ENCODE measurements at places on chromosomes 3 and 15. TPM values are rescaled to one million over a fixed set of nuclear protein-coding genes. Genes with fewer than 3 reads are reported as not detected.
A peak's percentile ranks its signal among the peaks of the same experiment; 100 is the strongest.

DNA sequence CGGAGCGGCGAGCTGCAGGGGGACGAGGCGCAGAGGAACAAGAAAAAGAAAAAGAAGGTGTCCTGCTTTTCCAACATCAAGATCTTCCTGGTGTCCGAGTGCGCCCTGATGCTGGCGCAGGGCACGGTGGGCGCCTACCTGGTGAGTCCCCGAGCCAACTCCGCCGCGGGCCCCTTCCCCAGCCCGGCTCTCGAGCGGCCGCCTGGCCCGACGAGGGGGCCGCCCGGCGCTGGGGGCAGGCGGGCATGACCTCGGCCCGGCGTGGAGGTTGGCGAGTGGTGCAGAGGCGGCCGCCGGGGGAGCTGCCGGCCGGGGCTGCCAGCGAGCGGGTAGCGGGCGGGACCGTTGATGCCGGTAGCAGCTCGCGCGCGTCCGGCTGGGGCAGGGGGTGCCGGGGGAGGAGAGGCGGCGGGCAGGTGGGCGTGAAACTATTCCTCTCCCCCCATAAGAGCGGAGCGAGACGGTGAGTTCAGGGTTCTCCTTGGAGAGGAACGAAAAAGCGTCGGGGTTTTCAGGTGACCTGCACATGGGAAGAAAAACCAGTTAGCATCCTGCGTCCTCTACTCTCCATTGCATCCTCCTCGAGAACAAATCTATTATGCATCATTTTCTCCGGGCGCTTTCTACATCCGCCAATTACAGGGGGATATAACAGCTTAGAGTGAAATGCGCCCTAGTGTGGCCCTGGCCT is 585 bp downstream of the SLCO3A1 start:
- peaks cover 41% of the 10 kb centered on the region for H3K4me1 ChIP-seq
- peaks cover 4% of the 10 kb centered on the region for H3K36me3 ChIP-seq
- H3K27me3 ChIP-seq = peaks cover 21% of the 10 kb centered on the region

DNA sequence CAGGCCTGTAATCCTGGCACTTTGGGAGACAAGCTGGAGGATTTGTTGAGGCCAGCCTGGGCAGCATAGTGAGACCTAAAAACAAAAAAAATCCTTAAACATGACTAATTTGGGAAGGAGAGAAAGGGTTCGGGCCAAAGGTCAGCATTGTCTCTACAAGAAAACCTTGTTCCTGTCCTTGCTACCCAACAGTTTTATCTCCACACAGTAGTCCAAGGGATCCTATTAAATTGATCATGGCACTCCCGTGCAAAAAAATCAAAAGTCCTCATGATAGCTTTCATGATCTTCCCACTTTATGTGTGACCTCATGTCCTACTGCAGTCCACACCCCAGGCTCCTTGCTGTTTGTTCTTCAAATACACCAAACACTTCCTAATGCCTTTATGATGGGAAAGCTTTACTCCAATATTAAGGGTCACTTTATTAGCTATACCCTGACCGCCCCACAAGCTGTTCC is 4.2 kb downstream of the RPL15 start:
- H3K27me3 ChIP-seq = no peaks in the 10 kb centered on the region
- DNase-seq = no peak
- H3K36me3 ChIP-seq = peaks cover 40% of the 10 kb centered on the region
- peaks cover 21% of the 10 kb centered on the region for H3K4me1 ChIP-seq

Gene HTR3D
- not detected for total RNA-seq

GRCh38 chr15:57432141-57432741 is 55.9 kb downstream of the CGNL1 start:
- H3K4me3 ChIP-seq = no peak overlapping the region
- no peak for DNase-seq
- no peaks in the 10 kb centered on the region for H3K36me3 ChIP-seq
- H3K27ac ChIP-seq = peak overlapping the region; percentile 33
- H3K4me1 ChIP-seq = peaks cover 30% of the 10 kb centered on the region

DNA sequence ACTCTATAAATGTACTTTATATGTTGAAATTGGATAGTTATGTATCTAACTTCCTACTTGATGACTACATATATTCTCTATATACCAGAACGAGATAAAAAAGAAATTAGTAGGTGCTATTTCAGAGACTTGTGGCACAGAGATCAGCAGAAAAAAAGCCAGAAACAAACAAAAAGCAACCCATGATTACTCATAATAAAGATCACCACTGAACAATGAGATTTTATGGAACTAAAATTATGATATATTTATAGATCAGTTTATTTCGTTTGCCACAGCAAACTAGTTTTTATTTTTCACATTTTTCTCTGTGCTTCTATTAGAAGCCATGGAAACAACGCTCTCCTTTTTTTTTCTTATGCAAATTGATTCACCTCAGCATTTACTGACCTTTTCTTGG is 15.1 kb upstream of the PROK2 start:
- no peaks in the 10 kb centered on the region for H3K36me3 ChIP-seq
- H3K27ac ChIP-seq = no peak overlapping the region
- no peak for DNase-seq
- H3K27me3 ChIP-seq = peaks cover 28% of the 10 kb centered on the region

- H3K27me3 ChIP-seq = no peaks in the 10 kb centered on the region
- no peak overlapping the region for H3K4me3 ChIP-seq
- H3K36me3 ChIP-seq = no peaks in the 10 kb centered on the region
- H3K4me1 ChIP-seq = no peaks in the 10 kb centered on the region
Observed at GRCh38 chr3:76352051-76352450, 566.7 kb upstream of the ZNF717 start.

Gene PHLDB2
- total RNA-seq = 43.5 TPM

- H3K4me3 ChIP-seq = peak overlapping the region; percentile 81
- peaks cover 79% of the 10 kb centered on the region for H3K27me3 ChIP-seq
- no peaks in the 10 kb centered on the region for H3K36me3 ChIP-seq
- no peak for DNase-seq
Observed at GRCh38 chr3:186825872-186826409, 16.6 kb upstream of the ADIPOQ start.

DNA sequence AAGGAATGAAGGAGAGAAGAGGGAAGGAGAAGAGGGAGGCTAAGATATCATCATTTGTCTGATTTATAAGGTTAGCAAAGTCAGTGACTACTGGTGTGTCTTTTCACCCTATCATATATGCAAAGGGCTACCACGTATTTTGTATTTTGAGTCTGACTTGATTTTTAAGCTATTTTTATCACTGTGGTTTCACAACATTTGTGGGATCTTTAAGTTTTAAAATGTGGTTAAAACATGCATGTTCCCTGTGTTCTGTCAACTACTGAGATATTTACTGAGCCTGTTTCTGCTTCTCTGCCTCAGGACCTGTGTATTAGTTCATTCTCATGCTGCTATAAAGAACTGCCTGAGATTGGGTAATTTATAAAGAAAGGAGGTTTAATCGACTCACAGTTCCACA is 22.5 kb upstream of the SPTSSB start:
- H3K4me1 ChIP-seq = peaks cover 11% of the 10 kb centered on the region
- no peak overlapping the region for H3K27ac ChIP-seq
- no peak overlapping the region for H3K4me3 ChIP-seq

GRCh38 chr3:120767106-120767505 is 24.6 kb downstream of the GTF2E1 start:
- no peaks in the 10 kb centered on the region for H3K27me3 ChIP-seq
- DNase-seq = no peak
- no peak overlapping the region for H3K27ac ChIP-seq
- peaks cover 5% of the 10 kb centered on the region for H3K36me3 ChIP-seq
- no peak overlapping the region for H3K4me3 ChIP-seq

Gene BFSP2
- not detected for total RNA-seq

Gene CYP1A1
- 410 TPM for total RNA-seq

- peaks cover 9% of the 10 kb centered on the region for H3K4me1 ChIP-seq
- no peaks in the 10 kb centered on the region for H3K27me3 ChIP-seq
- peaks cover 3% of the 10 kb centered on the region for H3K36me3 ChIP-seq
- H3K4me3 ChIP-seq = no peak overlapping the region
- DNase-seq = no peak
Observed at GRCh38 chr3:65864357-65864904, 174.3 kb downstream of the MAGI1 start.

- no peak for DNase-seq
- H3K27me3 ChIP-seq = peaks cover 4% of the 10 kb centered on the region
- H3K27ac ChIP-seq = no peak overlapping the region
- H3K36me3 ChIP-seq = no peaks in the 10 kb centered on the region
- no peaks in the 10 kb centered on the region for H3K4me1 ChIP-seq
- H3K4me3 ChIP-seq = no peak overlapping the region
Observed at GRCh38 chr3:22704571-22705354, 498.4 kb upstream of the UBE2E2 start.

- no peak overlapping the region for H3K27ac ChIP-seq
- peaks cover 4% of the 10 kb centered on the region for H3K4me1 ChIP-seq
- peaks cover 41% of the 10 kb centered on the region for H3K27me3 ChIP-seq
- H3K36me3 ChIP-seq = no peaks in the 10 kb centered on the region
Observed at GRCh38 chr15:87213626-87214025, 1042.9 kb downstream of the NTRK3 start.

Gene CD200
- total RNA-seq = 11.9 TPM

- H3K4me1 ChIP-seq = peaks cover 26% of the 10 kb centered on the region
- H3K36me3 ChIP-seq = no peaks in the 10 kb centered on the region
- no peak overlapping the region for H3K27ac ChIP-seq
- H3K4me3 ChIP-seq = no peak overlapping the region
Observed at GRCh38 chr3:193129607-193130006, 111.4 kb upstream of the PLAAT1 start.

GRCh38 chr3:70742081-70742480 is 429.6 kb upstream of the MDFIC2 start:
- H3K27me3 ChIP-seq = no peaks in the 10 kb centered on the region
- no peak overlapping the region for H3K4me3 ChIP-seq
- H3K4me1 ChIP-seq = peaks cover 10% of the 10 kb centered on the region
- no peak overlapping the region for H3K27ac ChIP-seq

Gene GRAMD2A
- total RNA-seq = 6.0 TPM

DNA sequence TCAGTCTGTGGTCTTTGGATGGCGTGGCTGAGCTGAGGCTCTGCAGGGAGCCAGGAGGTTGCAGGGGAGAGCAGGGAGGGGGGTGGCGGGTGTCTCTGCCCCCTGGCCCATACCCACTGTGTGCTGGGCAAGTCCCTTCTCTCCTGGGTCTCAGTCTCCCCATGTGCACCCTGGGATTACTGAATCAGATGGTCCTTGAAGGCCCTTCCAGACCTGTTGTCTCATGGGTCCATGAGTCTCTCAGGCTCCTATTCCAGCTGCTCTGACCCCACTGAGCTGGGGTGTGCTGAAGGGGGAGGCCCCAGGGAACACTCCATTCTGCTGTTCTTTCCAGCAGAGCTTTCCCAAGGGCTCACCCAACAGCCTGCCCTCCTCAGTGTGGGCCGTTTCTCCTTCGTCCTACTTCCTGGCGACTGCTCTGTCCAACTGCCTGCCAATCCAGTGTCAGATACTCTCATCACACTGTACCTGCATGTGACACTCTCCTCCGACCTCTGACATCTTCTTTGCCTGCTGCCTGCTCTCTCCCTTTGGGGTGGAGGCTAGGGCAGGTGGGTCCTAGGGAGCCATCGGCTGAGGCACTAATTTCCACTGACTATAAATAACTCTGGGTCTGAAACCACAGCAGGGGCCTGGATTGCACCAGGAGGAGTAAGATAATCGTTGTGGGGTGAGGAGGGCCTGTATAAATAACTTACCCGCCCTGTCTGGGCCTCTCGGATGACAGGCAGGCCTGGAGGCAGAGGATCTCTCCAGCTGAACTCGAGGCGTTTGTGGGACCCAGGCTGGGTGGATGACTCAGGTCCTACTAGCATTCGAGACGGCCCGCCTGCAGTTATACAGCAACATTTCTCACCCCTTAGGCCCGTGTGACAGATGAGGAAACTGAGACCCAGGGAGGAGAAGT is 67.1 kb downstream of the ATP2B2 start:
- H3K4me3 ChIP-seq = no peak overlapping the region
- no peak overlapping the region for H3K27ac ChIP-seq
- peaks cover 10% of the 10 kb centered on the region for H3K27me3 ChIP-seq
- DNase-seq = no peak

Gene GCNT3
- 32.7 TPM for total RNA-seq

Gene FBXO40
- not detected for total RNA-seq

DNA sequence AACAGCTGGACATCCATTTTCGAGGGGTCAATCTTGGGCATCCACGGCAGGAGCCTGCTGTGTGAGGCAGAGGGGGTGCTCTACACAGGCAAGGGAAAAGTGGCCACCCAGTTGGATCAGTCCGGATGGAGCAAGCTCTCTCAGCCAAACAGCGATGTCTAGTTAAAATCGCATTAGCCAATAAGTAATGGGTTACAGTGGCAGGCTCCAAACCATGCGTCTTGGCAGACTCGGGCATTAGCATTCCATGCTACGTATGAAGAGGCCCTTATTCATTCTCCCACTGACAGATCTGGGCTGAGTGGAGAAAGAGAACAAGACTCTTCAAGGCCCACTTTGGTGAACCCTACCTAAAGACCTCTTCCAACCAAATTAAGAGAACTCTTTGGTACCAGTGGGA is 49.3 kb downstream of the CCNB2 start:
- DNase-seq = no peak
- peaks cover 39% of the 10 kb centered on the region for H3K36me3 ChIP-seq
- H3K27me3 ChIP-seq = no peaks in the 10 kb centered on the region
- no peak overlapping the region for H3K4me3 ChIP-seq
- H3K4me1 ChIP-seq = peaks cover 19% of the 10 kb centered on the region
- H3K27ac ChIP-seq = no peak overlapping the region

Gene CFAP100
- total RNA-seq = 4.3 TPM

DNA sequence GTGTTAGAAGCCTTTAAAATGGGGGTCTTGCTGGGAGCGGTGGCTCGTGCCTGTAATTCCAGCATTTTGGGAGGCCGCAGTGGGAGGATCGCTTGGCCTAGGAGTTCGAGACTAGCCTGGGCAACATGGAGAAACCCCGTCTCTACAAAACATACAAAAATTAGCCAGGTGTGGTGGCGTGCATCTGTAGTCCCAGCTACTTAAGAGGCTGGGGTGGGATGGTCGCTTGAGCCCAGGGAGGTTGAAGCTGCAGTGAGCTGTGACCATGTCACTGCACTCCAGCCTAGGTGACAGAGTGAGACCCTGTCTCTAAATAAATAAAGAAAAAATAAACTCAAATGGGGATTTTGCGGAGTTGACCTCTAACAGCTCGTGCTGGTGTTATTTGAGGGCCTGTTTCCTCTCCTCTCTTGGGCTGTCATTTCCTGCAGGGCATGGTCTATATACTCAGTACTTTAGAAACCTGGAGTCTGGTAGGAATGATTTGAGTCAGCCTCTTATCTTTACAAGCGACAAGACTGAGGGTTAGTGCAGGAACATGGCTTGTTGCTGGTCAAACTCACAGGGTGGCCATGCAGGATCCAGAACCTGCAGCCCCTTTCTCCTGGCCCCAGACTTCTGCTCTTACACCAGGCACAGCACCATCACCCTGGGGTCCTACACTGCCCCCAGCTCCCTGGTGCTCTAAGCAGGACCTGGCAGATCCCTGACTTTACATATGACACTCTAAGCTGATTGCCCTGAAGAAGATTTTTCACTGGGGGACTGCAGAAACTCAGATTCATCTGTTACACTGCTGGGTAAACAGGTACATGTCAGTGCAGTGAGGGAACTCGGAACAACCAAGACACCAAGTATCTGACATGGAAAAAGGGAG is 15.1 kb downstream of the EHD4 start:
- H3K27me3 ChIP-seq = no peaks in the 10 kb centered on the region
- peaks cover 12% of the 10 kb centered on the region for H3K36me3 ChIP-seq
- no peak overlapping the region for H3K27ac ChIP-seq
- peaks cover 28% of the 10 kb centered on the region for H3K4me1 ChIP-seq

Gene PYGO1
- total RNA-seq = 29.0 TPM

Gene LDHAL6B
- total RNA-seq = not detected

Gene SLC9A9
- 0.50 TPM for total RNA-seq

All from type B pancreatic cell (in vitro differentiated cells).